ENCODE measurements at places on chromosomes 2 and 18. TPM values are rescaled to one million over a fixed set of nuclear protein-coding genes. Genes with fewer than 3 reads are reported as not detected.

Gene UGT1A4
- polyA plus RNA-seq: not detected

Gene RNF144A
- 3.5 TPM for polyA plus RNA-seq

DNA sequence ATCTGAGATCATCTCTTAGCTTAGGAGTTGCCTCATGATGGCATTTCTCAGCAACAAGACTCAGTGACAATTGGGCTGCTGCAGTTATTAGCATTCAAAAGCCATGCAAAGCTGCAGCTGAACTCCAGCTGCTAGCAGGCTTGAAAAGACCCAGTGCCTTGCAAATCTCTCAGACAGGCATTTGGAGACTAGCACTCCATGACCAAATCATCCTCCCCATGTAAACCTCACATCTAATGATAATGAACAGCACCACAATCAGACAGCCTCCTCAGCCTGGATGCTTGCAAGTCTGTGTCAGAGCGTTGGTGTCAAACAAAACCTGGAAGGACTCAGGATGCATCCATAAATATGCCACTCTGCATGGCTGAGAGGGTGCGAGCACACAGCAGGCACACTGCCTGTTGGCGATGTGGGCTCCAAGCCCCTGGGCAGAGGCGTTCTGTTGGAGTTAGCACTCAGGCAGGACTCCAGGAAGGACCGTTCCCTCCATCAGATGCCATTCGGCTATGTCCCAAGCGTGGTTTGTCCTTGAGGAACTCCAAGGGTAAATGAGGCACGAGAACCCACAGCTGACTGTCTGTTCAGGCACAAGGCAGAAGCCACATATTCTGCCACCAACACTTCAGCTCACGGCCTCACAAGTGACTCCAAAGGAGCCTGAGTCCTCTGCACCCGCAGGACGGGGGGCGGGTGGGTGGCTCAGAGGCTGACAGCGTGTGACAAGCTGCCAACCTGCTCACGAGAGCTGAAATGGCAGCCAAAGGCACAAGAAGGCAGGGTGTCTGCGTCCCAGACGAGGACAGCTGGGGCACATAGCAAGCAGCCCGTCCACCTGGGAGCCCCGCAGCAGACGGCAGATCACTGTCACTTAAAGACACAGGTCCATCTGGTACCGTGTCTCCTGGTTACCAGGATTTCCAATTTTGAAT, 183.8 kb downstream of the MYT1L start:
- DNase-seq: no peak

GRCh38 chr2:37378411-37378810, 34.0 kb downstream of the QPCT start:
- DNase-seq: no peak

GRCh38 chr2:72126186-72127100, 21.2 kb downstream of the CYP26B1 start:
- DNase-seq: no peak

Gene SP9
- polyA plus RNA-seq: not detected

GRCh38 chr2:70956141-70956540, 20.4 kb downstream of the ATP6V1B1 start:
- no peak for DNase-seq

Gene PNPT1
- polyA plus RNA-seq: 17.5 TPM

Gene PARD3B
- polyA plus RNA-seq: 1.7 TPM

- no peak for DNase-seq
Measured at GRCh38 chr2:152462779-152463178, 127.8 kb downstream of the FMNL2 start.

DNA sequence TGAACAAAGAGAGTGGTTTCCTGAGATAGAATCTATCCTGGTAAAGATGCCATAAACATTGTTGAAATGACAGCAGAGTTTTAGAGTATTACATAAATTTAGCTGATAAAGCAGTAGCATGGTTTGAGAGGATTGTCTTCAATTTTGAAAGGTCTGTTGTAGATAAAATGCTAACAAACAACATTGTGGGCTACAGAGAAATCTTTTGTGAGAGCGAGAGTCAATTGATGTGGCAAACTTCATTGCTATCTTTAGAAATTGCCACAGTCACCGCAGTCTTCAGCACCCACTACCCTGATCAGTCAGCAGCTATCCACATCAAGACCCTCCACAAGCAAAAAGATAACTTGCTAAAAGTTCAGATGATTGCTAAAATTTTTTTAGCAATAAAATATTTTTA, 17.5 kb downstream of the VRK2 start:
- no peak for DNase-seq

Gene HOXD12
- polyA plus RNA-seq: not detected

GRCh38 chr2:55498582-55498981, 20.9 kb upstream of the CFAP36 start:
- no peak for DNase-seq

DNA sequence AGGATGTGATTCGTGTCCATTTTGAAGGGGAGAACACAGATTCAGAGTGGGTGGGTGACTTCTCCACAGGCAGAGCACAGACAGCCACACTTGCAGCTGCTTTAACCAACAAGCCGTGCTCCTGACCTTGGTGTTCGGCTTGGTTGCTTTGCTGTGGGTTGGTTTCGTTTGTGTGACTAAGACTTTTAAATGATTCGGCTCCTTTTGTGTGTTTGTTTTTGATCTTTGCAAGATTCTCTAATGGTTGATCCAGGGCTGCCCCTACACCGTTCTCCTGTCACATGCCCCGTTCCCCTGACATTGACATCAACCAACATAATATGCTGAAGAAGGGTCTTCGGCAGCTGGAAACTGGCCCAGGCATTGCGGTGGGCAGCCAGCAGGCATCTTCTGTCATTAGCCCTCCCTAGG, 95.9 kb upstream of the MBOAT2 start:
- DNase-seq: no peak

GRCh38 chr2:8893474-8893873, 56.1 kb upstream of the KIDINS220 start:
- DNase-seq: no peak

Gene CCDC141
- polyA plus RNA-seq: 19.1 TPM

DNA sequence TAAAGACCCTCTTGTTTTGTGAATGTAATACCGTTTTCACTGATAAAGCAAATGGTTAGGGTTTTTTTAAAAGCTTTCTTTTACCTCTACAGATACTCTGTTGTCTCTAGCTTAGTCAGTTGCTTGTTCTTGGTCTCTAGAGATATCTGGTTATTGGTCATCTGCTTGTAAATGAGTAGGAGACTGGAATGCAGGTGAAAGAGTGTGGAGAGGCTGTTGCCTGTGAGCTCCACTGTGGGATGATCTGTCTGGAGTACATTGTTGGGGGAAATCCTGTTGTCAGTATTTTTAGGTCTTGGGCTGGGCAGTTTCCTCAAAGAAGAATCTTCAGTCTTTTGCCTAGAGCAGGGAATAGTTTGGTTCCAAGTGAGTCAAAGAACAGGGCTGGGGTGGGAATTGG, 67.7 kb downstream of the SMCHD1 start:
- no peak for DNase-seq

GRCh38 chr2:74714691-74715080, 60.6 kb downstream of the SEMA4F start:
- no peak for DNase-seq

DNA sequence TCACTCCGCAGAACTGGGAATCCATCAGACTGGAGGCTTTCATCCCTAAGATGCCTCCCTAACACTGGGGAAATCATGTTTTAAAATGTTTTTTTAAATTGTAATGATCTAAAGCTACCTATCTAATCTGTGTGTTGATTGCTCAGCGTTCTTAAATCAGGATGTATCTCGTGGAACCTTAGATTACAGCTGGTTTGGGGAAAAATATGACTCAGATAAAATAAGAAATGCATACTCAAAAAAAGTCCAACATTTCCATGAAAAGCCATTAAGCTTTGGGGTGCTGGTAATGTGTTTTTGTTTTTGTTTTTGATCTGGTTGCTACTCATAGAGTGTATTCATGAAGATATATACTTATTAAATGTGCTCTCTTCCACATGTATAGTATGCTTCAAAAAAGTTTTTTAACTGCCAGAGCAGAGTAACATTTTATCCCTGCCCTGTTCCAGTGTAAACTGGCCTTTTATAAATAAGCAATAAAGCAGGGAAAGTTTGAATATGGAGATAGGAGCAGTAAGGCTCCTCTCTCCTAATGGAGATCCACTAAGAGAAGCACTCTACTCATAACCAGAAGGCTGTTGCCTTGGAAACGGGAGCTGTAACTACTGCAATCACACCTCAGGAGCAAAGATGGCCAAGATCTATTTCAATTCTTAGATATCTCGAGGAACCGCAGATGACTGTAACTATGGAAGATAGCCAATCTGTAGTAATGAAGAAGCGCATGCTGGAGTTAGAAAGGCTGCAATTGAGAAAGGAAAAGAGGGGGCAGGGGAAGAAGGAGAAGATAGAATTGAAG, 41.6 kb downstream of the ANKRD44 start:
- DNase-seq: no peak

DNA sequence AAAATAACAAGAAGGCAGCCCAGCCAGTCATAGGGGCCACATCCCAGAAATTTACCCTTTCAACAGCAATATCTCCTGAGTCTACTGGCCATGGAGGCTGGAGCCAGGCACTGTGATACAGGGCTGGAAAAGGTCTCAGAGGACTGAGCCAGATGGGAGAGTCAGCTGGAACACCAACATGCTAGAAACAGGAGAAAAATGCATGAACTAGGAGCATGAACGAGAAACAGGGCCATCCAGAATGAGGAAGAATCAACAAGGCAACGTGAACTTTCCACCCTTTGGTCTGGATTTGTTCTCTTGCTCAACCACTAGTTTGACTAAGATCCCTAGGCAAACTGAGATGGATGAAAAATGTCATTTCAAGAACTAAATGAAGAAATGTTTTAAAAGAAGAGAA, 13.1 kb downstream of the PID1 start:
- DNase-seq: no peak

- DNase-seq: no peak
Measured at GRCh38 chr2:170689481-170689880, 25.7 kb upstream of the SP5 start.

GRCh38 chr18:8253944-8254343, 355.3 kb upstream of the RAB12 start:
- peak; percentile 33 for DNase-seq

Gene TMEM169
- polyA plus RNA-seq: 0.15 TPM

- DNase-seq: no peak
Measured at GRCh38 chr18:51537487-51537886, 340.0 kb upstream of the MEX3C start.

Gene POLR1B
- 3.3 TPM for polyA plus RNA-seq

DNA sequence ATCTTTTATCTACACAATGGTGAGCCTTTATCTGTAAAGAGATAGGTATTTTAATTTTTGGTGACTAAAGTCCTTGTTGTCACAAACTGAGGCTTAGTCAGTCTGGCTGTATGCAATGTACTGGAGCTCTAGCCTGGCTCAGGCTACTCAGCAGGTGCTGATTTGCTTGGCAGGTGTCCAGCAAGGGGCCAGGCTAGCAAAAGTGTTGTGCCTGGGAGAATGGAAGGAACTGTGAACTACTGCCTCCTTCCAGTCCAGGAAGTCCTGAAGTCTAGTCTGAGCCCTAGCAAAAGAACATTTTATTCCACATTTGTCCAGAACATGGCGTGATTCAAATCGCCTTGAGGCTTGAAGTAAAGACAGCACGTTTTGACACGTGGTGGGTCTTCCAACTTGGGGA, 260.5 kb downstream of the CCDC85A start:
- no peak for DNase-seq

Gene STK39
- 40.1 TPM for polyA plus RNA-seq

Gene PHLPP1
- 1.7 TPM for polyA plus RNA-seq

GRCh38 chr2:39995005-39995737, 216.1 kb upstream of the THUMPD2 start:
- DNase-seq: no peak

- DNase-seq: no peak
Measured at GRCh38 chr18:54860941-54861340, 32.7 kb downstream of the RAB27B start.

DNA sequence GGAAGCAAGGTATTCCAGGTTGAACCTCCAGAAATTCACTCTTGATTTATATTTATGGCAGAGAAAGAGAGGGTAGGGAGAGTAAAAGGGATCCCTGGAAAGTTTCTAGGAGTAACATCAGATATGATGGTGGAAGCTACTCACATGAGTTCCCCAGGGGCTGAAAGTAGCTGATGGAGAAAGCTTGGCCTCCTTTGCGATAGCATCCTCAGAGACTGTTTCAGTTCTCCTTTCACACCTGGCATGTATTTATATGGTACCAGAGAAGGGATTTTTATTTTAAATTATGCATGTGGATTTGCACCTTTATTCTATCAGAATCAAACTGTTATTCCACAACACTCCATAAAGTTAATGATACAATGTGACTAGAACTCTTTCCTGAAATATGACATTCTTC, 126.3 kb upstream of the OSR1 start:
- DNase-seq: no peak

GRCh38 chr2:216799873-216800431, 59.9 kb downstream of the TNP1 start:
- DNase-seq: no peak
